Bronchial epithelial cell (primary cell): ENCODE measurements at places on chromosomes 2 and 18.

DNA sequence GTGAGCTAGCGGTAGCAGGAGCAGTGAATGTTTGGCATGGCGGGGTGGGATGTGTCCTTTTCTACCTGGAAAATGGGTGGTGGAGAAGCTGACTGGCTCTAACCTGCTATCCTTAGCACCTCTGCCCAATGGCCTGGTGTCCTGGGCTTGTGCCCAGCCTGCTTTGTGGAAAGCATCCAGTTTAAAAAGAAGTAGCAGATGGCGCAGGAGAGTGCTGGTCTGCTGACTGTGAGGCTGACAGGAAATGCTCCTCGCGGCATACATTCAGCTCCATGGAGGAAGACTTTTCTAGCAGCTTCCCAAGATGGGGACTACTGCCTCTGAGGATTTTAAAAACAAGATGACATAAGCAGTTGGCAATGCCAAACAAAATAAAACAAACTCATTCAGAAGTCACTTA, 56.2 kb upstream of the LYPD6B start:
- no peak for DNase-seq

- DNase-seq, result no peak
Measured at GRCh38 chr18:41548521-41549260, 406.3 kb upstream of the PIK3C3 start.

- DNase-seq, result no peak
Measured at GRCh38 chr18:8301427-8302172, 307.6 kb upstream of the RAB12 start.

DNA sequence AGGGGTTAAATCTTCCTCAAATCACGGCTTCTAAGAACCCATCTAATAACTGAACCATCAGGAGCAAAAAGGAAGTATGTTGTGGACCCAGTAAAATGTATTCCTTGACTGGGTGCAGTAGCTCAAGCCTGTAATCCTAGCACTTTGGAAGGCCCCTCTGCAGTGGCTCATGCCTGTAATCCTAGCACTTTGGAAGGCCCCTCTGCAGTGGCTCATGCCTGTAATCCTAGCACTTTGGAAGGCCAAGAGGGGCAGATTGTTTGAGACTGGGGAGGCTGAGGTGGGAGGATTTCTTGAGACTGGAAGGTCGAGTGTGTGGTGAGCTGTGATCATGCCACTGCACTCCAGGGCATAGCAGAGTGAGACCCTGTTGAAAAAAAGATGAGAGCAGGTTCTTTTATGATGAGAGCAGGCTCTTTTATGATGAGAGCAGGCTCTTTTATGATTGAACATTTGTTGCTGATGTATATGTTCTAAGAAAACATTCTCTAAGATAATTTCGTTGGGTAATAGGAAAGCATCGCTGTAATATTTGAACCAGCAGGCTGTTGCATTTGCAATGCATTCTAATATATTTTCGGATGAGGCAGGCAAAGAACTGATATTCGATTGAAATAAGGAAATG, 3.5 kb upstream of the PARD6G start:
- DNase-seq, result no peak

- DNase-seq, result no peak
Measured at GRCh38 chr2:57443973-57444521, 602.6 kb upstream of the VRK2 start.

DNA sequence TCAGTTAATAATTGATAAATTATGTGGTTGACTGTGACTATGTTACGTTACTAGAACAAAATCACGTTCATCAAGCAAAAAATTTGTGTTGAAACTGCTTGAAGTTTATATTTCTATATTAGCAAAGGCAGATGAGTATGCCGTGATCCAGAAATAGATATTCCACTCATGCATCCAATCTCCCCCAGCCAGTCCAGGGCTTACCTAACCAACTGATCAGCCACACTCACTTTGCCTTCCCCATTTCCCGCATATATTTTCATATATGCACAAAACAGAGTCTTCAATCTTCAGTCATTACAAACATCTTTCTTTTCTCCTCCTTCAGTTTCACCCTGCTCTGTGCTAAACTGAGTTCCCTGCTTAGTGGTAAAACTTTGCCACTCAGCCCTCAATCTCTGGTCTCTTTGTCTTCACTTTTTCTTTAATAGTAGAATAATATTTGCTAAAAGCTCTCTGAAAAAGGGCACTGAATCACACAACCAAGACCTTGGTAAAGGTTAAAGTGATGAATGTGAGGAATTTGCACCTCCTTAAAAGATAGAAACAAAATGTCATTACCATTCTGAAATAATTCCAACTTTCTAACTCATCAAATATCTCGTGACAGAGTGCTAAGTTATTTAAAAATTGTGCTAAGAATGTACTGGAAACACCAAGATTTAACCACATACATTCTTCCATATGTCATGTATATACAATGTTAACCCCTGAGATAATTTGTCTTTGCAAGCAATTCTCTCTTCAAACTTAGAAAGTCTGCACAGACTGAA, 893.2 kb upstream of the CRIM1 start:
- no peak for DNase-seq
